Right lobe of liver (tissue), 6 donors: ENCODE measurements at places on chromosomes 7 and 10.

DNA sequence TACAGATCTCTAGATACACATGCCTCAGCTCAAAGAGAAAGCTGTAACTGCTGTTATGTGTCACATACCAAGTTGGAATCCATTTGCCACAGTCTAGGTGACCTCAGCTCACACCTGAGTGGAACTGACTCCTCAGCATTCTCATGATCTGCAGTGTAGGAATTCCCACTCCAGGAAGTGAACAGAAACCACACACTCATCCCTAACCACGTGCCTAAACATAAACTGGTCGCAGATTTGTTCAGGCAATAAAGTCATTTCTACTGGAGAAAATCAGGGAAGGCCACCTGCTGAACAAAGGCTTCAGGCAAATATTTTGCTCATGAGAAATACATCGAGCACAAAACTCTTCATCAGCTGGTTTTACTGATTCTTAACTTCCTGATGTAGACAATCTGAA, 23.0 kb upstream of the ZMYND11 start:
- H3K27me3 ChIP-seq, result no peaks in the 10 kb centered on the region
- DNase-seq, result no peak
- H3K36me3 ChIP-seq, result no peaks in the 10 kb centered on the region
- no peak overlapping the region for H3K4me3 ChIP-seq
- no peak overlapping the region for H3K27ac ChIP-seq

GRCh38 chr10:59694936-59695335, 14.7 kb downstream of the SLC16A9 start:
- H3K27ac ChIP-seq, result no peak overlapping the region
- DNase-seq, result no peak
- H3K27me3 ChIP-seq, result no peaks in the 10 kb centered on the region
- no peaks in the 10 kb centered on the region for H3K4me1 ChIP-seq

DNA sequence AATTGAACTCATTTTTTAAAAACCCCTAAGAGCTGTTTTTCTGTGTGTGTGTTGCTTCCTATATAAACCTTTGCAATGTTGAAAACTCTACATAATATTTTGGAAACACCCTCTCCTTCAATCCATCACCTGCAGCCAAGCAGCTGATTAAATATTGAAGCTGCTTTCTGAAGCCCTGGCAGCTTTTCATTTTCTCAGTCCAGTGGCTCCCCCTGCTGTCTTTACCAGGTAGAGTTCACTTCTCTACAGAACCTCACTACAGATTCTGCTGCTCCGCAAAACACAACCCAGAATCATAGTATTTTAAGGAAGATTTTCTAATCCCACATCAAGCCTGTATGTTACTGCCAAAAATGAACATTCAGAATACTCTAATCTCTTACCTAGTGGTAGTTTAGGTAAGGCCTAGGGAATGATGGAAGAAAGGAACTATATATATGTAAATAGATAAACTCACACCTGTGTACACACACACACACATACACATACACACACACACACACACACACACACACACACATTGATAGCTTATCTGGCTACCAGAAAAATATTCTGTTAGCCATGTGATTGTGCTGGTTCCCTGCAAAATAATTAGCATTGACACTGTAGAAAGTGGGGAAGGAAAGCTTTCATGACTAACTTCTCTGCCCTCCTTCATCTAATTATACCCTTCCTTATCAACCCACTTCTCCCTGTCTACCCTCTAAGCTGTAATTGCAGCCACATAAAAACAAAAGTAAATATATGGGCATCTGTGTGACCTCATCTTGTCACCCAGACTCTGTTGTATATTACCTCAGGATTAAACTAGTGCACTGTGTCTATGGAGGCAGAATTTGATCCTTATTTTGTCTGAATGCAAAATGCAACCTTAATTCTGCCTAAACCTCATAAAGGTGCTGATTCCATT, 229.5 kb upstream of the FZD1 start:
- peaks cover 4% of the 10 kb centered on the region for H3K36me3 ChIP-seq
- H3K4me3 ChIP-seq, result no peak overlapping the region
- H3K27me3 ChIP-seq, result no peaks in the 10 kb centered on the region
- DNase-seq, result no peak
- no peaks in the 10 kb centered on the region for H3K4me1 ChIP-seq

DNA sequence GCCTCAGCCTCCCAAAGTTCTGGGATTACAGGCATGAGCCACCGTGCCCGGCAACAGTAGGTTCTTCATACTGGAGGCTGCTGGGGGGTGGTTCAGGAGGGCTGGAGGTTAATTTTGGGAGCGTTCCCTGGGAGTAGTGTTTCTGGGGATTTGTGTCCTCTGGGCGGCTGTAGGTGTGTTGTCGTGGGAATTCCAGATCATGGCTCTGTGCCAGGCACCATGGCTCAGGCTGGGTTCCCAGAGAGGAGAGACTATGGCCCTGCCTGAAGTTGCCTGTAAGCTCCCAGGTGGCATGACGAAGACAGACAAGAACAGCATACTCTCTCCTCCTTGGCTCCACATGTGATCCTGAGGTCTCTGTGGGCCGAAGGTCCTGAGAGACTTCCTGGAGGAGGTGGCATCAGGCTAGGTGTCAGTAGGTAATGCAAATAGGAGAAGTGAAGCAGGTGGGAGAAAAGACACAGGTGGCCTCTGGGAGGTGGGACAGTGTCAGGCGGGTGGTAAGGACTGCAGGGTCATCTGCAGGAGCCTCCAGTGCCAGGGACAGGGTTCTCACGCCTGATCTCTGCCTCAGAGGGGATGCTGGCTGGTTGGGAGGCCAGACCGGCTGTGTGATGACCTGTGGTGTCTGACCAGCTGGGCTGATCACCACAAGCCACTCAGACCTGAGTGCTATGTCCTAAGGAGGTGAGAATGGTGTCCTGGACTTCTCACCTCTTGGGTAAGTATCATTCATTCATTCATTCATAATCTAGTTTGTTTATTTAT, 18.7 kb downstream of the CLIP2 start:
- no peaks in the 10 kb centered on the region for H3K36me3 ChIP-seq
- no peak overlapping the region for H3K4me3 ChIP-seq
- H3K27me3 ChIP-seq, result no peaks in the 10 kb centered on the region

- H3K27me3 ChIP-seq, result peaks cover 56% of the 10 kb centered on the region
- H3K36me3 ChIP-seq, result no peaks in the 10 kb centered on the region
- peak; percentile 22 for DNase-seq
Observed at GRCh38 chr7:27174874-27175625, 930 bp upstream of the HOXA10 start.

GRCh38 chr10:6711408-6711841, 131.3 kb upstream of the PRKCQ start:
- no peak overlapping the region for H3K4me3 ChIP-seq
- H3K27me3 ChIP-seq, result no peaks in the 10 kb centered on the region

DNA sequence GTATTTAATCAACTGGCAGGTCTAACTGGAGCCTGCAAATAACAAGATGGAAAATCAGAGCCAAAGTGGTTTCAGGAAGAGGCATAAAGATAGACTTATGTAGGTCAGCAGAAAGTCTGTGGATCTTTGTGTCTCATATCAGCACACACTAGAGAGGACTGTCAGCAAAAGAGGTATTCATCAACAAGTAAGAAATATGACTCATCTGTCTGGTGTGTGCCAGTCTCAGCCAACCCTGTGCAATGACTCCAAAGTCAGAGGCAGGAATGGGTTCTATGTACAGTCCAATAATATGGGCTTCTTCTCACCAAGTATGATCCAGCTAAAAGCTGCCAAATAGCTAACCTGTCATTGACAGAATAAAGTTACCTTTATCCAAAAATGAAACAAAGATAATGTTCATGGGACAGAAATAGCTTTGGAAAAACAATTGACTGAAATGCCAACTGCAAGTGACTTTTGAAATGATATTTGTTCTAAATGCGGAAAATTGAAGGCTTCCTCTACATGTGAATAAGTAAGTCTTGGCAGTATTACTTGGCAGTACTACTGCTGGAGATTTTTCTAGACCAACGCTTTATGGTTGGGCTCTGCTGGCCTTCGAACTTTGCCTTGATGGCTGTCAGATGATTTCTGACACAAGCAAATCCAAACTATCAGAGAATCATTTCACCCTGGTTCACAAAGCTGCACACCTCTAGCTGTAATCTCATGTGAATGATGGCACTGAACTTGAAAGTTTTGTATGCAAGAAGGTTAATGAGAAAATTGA, 272.3 kb upstream of the SEMA3C start:
- no peak overlapping the region for H3K4me3 ChIP-seq
- no peak overlapping the region for H3K27ac ChIP-seq
- H3K36me3 ChIP-seq, result no peaks in the 10 kb centered on the region
- H3K27me3 ChIP-seq, result no peaks in the 10 kb centered on the region

- DNase-seq, result no peak
- no peak overlapping the region for H3K27ac ChIP-seq
- no peak overlapping the region for H3K4me3 ChIP-seq
- no peaks in the 10 kb centered on the region for H3K4me1 ChIP-seq
- no peaks in the 10 kb centered on the region for H3K27me3 ChIP-seq
- no peaks in the 10 kb centered on the region for H3K36me3 ChIP-seq
Observed at GRCh38 chr7:98178321-98178720, 32.9 kb upstream of the BHLHA15 start.

DNA sequence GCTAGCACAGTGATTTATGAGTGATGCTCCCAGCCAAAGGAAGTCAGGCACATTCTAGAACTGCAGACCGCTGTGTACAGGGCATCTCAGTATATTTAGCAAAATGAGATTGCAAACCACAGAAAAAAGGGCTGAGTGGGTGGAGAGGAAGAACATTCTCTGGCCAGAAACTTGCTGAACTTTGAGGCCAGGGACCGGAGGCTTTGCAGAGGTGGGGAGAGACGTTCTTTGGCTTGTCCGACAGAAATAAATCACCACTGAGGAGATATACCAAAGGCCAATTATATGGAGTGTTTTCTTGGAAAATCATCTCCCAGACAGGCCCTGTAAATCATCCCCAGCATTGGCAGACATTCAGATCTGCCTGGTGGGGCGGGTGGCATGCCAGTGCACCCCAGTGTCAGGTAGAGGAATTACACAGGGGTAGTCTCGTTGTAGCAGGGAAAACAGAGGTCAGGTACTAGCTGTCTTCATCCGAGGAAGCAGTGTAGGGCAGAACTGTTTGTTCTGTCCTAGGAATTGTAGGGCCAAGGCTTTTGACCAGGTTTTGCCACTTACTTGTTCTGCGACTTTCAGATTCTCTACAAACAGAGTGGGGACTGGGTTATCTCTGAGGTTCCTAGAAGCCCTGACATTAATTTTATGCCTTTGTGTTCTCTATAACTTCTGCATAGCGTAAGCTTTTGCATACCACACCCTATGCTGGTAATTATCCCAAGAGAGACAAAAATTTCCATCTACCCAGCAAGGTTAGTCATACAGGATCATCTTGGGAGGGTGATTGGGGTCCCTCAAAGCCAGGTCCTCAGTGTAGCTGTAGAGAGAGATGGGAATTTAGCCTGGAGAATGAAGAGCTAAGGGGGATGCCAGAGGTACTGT, 655.6 kb downstream of the LRMDA start:
- DNase-seq, result peak; percentile 51
- no peaks in the 10 kb centered on the region for H3K27me3 ChIP-seq
- no peaks in the 10 kb centered on the region for H3K36me3 ChIP-seq
- H3K27ac ChIP-seq, result no peak overlapping the region
- no peak overlapping the region for H3K4me3 ChIP-seq

DNA sequence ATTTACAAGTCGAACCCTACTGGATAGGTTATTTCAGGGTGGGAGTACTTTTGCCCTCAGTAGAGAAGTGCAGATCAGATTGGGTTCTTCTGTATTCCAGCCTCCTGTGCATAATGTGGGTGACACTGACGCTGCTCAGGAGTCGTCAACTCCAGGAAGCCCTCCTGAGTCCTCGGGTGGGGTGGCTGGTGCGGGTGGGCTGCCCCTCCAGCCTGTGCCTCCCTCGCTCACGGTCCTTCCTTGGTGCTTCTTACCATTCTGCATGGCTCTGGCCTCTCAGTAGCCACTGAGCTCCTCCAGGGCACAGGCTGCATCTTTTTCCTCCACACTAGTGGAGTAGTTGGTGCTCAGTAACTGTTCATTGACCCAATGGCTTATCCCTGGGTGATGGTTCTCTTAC, 4.3 kb downstream of the CDH23 start:
- no peaks in the 10 kb centered on the region for H3K4me1 ChIP-seq
- no peak overlapping the region for H3K4me3 ChIP-seq
- no peaks in the 10 kb centered on the region for H3K36me3 ChIP-seq
- H3K27me3 ChIP-seq, result no peaks in the 10 kb centered on the region
- no peak overlapping the region for H3K27ac ChIP-seq
- no peak for DNase-seq

GRCh38 chr7:139186146-139186545, 44.9 kb upstream of the UBN2 start:
- H3K36me3 ChIP-seq, result no peaks in the 10 kb centered on the region
- no peak overlapping the region for H3K27ac ChIP-seq
- DNase-seq, result no peak
- H3K4me3 ChIP-seq, result no peak overlapping the region

DNA sequence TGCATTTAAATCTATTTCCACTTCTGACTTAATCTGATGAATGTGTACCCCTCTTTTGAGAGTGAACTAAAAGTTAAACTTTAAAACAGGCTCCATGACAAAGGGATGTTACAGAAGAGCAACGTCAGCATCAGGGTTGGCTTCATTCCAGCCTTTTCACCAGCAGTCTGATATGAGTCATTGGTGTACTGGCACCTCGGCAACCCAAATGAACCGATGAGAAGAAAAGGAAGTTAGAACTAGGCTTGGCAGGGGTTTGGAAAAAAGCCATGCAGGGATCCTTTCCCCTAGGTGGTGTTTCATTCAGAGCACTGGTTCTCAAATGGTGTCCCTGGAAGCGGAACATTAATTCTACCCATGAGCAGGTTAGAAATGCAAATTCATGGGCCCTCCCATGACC, 53.6 kb downstream of the SEC61G start:
- no peak overlapping the region for H3K4me3 ChIP-seq
- no peak for DNase-seq
- H3K27ac ChIP-seq, result no peak overlapping the region
- H3K27me3 ChIP-seq, result no peaks in the 10 kb centered on the region
- no peaks in the 10 kb centered on the region for H3K36me3 ChIP-seq

GRCh38 chr7:51256209-51256781, 60.3 kb downstream of the COBL start:
- no peaks in the 10 kb centered on the region for H3K27me3 ChIP-seq
- no peaks in the 10 kb centered on the region for H3K36me3 ChIP-seq
- no peak overlapping the region for H3K4me3 ChIP-seq
- no peaks in the 10 kb centered on the region for H3K4me1 ChIP-seq
- H3K27ac ChIP-seq, result no peak overlapping the region

- no peak overlapping the region for H3K4me3 ChIP-seq
- no peaks in the 10 kb centered on the region for H3K36me3 ChIP-seq
- H3K27ac ChIP-seq, result no peak overlapping the region
Observed at GRCh38 chr7:28520074-28521015, 108.0 kb downstream of the CREB5 start.

DNA sequence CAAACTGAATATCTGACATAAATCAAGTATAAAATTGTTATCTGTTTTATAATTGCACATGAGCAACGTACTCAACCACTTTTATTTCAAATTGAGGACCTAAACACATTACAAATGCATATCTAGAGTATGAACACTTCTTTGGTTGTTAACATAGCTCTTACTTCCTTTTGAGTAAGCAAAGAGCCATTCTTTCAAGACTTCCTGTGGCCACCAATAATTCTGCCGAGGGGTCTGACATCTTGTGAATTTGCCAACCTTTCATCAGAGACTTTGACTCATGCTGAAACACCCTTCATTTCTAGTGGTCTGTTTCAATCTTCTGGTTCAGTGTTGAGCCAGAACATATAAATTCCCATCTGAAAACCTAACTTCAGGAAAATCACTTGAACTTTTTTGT, 59.4 kb downstream of the CDK14 start:
- H3K36me3 ChIP-seq, result no peaks in the 10 kb centered on the region
- no peak overlapping the region for H3K4me3 ChIP-seq
- DNase-seq, result no peak
- H3K27ac ChIP-seq, result no peak overlapping the region
